ENCODE measurements at places on chromosomes 7 and 10.

GRCh38 chr10:66714741-66715140 lies 211.1 kb upstream of the LRRTM3 start:
- no peak for DNase-seq

- no peak for DNase-seq
Measured at GRCh38 chr10:23156447-23157150, 35.5 kb upstream of the PTF1A start.

DNA sequence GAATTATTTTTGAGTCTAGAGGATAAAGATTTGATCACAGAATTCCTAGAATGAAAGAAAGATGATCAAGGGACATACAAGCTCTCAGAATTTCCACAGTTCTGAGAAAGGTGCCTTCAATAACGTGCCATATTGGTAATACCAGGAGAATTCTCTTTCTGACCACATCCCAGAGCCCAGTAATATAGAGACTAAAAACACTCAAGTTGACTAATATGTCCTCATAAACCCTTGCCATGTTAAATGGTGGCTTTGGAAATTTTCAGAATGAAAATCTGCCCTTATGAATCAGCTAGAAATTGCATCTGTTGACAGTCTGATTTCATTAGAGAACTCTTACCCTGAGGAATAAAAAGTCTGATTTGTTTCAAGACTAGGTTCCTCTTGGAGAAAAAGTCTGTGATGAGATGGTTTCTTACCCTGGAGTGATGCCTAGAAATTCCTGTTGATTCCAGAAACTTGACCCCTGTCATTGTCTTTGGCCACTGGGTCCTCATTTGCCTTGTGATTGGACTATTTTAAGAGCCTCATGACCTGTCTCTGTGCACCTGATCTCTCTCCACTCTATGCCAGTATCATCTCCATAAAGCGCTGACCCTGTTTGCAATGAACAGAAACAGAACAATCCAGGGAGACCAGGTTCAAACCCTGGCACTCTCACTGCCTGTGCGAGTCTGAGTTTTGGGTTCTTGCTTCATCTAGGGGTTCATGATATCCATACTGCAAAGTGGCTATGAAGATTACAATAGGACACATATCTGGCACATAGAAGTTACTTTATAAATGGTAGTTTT lies 3.3 kb downstream of the IL2RA start:
- DNase-seq: no peak

- DNase-seq: no peak
Measured at GRCh38 chr7:22582863-22583622, 83.1 kb upstream of the STEAP1B start.

DNA sequence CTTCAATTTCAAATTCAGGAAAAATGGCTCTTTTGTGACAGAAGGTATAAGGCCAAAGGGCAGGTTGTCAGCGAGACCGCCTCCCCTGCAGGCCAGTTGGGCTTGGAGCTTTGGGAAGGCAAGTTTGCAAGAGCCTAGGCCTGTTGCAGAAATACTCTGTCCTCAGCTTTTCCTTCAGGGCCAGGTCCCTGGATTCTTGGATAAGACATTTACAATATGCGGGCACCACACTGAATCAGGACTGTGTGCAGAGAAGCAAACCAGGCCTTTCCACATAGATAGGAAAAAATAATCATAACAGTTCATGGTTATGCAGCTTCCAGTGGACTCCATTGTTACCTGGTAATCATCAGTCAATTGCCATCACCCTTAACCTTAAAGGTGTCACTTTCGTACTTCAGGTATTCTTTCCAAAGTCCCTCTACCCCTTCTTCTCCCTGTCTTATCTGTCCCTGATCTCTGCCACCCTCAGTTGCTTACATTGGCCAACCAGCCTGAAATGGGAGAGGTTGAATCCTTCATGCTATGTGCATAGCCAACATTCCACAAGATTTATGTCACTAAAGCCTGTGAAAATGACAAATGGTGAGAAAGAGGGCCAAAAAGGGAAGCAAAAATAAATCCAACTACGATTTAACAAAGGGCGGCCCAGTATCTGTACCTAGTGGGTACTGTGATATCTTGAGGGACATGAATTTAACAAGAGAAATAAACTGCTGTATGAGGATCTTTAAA lies 304.5 kb upstream of the NFE2L3 start:
- no peak for DNase-seq

GRCh38 chr10:112203328-112204076 lies 19.9 kb upstream of the GPAM start:
- DNase-seq: no peak

GRCh38 chr10:70590655-70591416 lies 11.7 kb downstream of the PRF1 start:
- DNase-seq: no peak

DNA sequence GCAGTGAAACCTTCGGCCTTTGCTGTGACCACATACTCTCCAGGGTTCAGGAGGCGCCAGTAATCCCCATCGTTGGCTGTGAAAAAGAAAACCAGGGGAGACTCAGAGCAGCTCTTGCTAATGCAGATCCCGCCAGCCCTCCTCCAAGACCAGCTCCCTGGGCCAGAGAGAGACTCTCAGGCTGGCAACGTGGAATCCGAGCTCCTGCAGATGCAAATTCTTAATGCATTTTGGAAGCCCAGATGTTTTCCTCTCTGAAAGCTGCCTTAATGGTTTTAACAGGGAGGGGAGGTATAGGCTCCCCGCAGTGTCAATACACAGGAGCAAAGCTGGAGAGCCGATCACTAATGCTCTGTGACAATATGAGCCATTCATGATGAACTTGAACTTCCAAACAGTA lies 80.8 kb downstream of the GPR26 start:
- DNase-seq: no peak

- DNase-seq: no peak
Measured at GRCh38 chr10:103554488-103555324, 61.2 kb downstream of the NEURL1 start.

All from H1 (cell line).